Cerebellar nuclear complex (tissue), 1 donor: ENCODE measurements at places on chromosomes 1 and 21.

- DNase-seq: no peak
Observed at GRCh38 chr1:35847935-35848565, 35.0 kb upstream of the AGO1 start.

- DNase-seq: peak; percentile 13
Observed at GRCh38 chr21:31450980-31451379, 106.9 kb upstream of the TIAM1 start.

DNA sequence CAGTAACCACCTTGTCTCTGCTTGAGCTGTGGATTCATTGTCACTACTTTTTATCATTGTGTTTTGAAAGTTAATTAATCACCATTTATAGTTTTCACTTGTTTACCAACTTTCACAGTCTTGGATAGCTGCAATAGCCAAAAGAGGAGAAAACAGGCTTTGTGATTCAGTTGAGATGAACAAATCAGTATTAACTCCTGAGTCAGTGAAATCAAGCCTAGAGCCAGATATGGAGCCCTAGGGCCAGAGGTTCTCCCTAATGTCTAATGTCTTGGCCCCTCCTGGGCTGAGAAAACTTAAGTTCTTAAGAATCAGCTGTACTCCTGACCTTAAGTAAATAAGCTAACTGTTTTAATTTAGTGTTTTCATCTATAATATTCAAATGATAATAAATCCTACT is 228.8 kb downstream of the DNM3 start:
- no peak for DNase-seq

DNA sequence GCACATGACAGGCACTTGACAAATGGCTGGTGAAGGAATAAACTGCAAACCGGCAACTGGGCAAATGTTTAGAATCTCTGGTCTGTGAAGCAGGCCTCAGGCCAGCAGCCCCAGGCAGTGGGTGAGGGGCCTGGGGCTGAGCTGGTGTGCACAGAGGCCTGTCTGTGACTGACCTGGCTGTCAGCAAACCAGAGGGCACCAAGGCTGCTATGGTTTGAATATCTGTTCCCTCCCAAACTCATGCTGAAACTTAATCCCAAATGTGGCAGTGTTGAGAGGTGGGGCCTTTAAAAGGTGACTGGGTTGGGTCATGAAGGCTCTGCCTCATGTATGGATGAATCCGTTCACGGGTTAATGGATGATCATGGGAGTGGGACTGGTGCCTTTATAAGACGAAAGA is 139.8 kb downstream of the DMRTB1 start:
- DNase-seq: no peak

GRCh38 chr1:172071746-172072145 is 230.4 kb downstream of the DNM3 start:
- no peak for DNase-seq
